ENCODE measurements at places on chromosomes 7 and 10.

- H3K4me3 ChIP-seq = no peak overlapping the region
- no peaks in the 10 kb centered on the region for H3K27me3 ChIP-seq
- DNase-seq = no peak
- H3K27ac ChIP-seq = no peak overlapping the region
- H3K36me3 ChIP-seq = no peaks in the 10 kb centered on the region
- H3K4me1 ChIP-seq = no peaks in the 10 kb centered on the region
Measured at GRCh38 chr7:29287366-29287765, 92.8 kb downstream of the CHN2 start.

- H3K36me3 ChIP-seq = no peaks in the 10 kb centered on the region
- H3K4me1 ChIP-seq = no peaks in the 10 kb centered on the region
- H3K27ac ChIP-seq = no peak overlapping the region
- no peak overlapping the region for H3K4me3 ChIP-seq
- H3K27me3 ChIP-seq = peaks cover 4% of the 10 kb centered on the region
Measured at GRCh38 chr7:101612885-101613515, 16.1 kb downstream of the MYL10 start.

GRCh38 chr7:118368958-118369357, 144.5 kb downstream of the ANKRD7 start:
- no peak overlapping the region for H3K4me3 ChIP-seq
- H3K36me3 ChIP-seq = no peaks in the 10 kb centered on the region
- H3K27me3 ChIP-seq = no peaks in the 10 kb centered on the region
- no peak overlapping the region for H3K27ac ChIP-seq
- no peak for DNase-seq
- no peaks in the 10 kb centered on the region for H3K4me1 ChIP-seq

- no peak overlapping the region for H3K4me3 ChIP-seq
- no peaks in the 10 kb centered on the region for H3K36me3 ChIP-seq
Measured at GRCh38 chr10:26550774-26551526, 112.8 kb downstream of the APBB1IP start.

DNA sequence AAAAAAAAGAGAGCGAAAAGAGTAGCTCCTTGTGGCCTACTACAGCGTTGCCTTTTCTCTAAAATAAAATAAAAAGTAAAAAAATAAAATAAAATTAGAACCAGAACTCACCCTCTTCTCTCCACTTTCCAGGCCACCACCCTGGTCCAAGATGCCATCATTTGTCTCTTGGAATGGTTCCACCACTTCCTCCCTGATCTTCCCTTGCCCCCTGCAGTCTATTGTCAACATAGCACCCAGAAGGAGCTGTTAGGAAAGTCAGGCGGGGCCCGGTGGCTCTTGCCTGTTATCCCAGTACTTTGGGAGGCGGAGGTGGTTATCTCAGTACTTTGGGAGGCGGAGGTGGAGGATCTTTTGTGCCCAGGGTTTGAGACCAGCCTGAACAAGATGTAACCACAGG, 7.6 kb upstream of the GRID2IP start:
- H3K36me3 ChIP-seq = no peaks in the 10 kb centered on the region
- H3K4me3 ChIP-seq = no peak overlapping the region
- H3K4me1 ChIP-seq = no peaks in the 10 kb centered on the region
- H3K27me3 ChIP-seq = no peaks in the 10 kb centered on the region
- DNase-seq = no peak

DNA sequence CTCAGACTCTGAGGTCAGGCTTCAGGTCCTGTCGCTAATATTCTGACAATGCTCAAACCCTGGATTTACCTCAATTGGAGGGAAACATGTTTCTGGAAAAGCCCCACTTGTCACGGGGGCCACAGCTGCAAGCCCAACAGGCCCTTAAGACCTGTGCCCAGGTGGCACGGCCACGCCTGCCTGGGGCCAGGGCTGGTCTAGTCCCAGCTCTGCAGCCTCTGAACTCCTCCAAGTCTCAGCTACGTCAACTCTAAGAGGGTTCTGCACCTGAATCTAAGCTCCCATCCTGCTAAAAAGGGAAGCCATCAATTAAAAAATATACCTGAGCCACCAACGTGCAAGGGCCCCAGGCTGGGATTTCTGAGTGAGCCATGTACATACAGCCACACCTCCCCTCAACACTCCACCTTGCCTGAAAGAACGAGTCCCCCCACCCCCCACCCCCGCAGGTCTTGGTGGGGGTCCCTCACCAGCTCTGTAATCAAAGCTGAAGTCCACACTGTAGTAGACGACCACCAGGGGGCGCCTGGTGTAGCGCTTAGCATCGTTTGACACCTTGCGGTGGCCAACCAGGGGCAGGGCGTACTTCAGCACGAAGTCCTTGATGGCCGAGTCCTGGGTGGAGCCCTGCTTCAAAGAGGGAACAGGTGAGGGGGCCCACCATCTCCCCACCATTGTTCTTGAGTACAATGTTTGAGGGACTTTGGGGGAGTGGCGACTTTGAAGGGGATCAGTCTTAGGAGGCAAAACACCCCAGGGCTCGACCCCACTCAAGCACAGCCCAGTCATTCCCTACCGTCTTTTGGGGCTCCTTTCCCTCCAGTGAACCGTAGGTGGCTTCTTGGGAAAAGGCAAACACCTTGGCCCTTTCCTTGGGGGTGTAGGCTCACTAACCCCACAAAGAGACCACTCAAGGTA, 22.6 kb downstream of the PDIA4 start:
- no peaks in the 10 kb centered on the region for H3K27me3 ChIP-seq
- H3K36me3 ChIP-seq = peaks cover 69% of the 10 kb centered on the region
- H3K27ac ChIP-seq = no peak overlapping the region
- H3K4me1 ChIP-seq = no peaks in the 10 kb centered on the region

- no peak for DNase-seq
- H3K4me1 ChIP-seq = no peaks in the 10 kb centered on the region
- H3K4me3 ChIP-seq = no peak overlapping the region
- H3K27ac ChIP-seq = no peak overlapping the region
- no peaks in the 10 kb centered on the region for H3K27me3 ChIP-seq
Measured at GRCh38 chr7:108358553-108358952, 97.7 kb downstream of the NRCAM start.

- H3K36me3 ChIP-seq = peaks cover 3% of the 10 kb centered on the region
- no peaks in the 10 kb centered on the region for H3K4me1 ChIP-seq
- H3K27ac ChIP-seq = no peak overlapping the region
- DNase-seq = no peak
Measured at GRCh38 chr10:79360499-79361342, 13.5 kb downstream of the PPIF start.

DNA sequence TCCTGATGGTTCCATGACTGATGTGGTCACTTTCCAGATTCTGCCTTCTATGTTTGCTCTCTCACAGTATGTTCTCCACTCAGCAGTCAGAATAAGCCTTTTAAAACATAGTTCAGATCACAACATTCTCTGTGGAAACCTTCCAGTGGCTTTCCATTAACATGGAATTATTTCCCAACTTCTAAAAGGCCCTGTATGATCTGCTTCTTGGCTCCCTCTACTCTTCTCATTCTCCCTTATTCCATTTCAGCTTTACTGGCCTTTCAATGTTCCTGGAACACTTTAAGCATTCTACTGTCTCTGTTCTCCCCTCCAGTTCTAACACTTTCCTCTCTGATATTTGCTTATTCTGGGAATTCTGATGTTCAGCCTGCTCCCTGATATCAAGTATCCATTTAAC, 325.6 kb downstream of the THSD7A start:
- no peak overlapping the region for H3K4me3 ChIP-seq
- no peaks in the 10 kb centered on the region for H3K27me3 ChIP-seq
- no peaks in the 10 kb centered on the region for H3K36me3 ChIP-seq
- no peak for DNase-seq
- H3K4me1 ChIP-seq = no peaks in the 10 kb centered on the region
- H3K27ac ChIP-seq = no peak overlapping the region

- peaks cover 6% of the 10 kb centered on the region for H3K4me1 ChIP-seq
- no peak overlapping the region for H3K27ac ChIP-seq
- H3K36me3 ChIP-seq = no peaks in the 10 kb centered on the region
- H3K27me3 ChIP-seq = no peaks in the 10 kb centered on the region
Measured at GRCh38 chr10:3892440-3893425, 107.7 kb upstream of the KLF6 start.

DNA sequence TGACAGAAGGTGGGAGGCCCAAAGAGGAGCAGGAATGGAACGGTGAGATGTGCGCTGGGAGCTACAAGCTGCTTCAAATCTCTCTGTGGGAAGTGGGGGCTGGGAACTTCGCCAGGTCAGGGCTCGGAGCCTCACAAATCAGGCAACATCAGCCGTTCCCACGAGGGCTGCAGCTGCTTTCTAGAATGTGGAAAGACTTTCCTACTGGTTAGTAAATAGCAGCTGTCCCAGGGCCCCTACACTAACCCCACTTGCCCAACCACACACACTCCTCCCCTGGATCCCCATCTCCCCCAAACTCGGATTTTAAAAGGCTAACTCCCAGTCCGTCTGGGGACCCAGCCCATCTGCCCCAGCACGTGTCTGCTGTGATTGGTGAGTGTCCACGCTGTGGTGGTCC, 40.6 kb upstream of the PITRM1 start:
- no peak overlapping the region for H3K4me3 ChIP-seq
- peaks cover 3% of the 10 kb centered on the region for H3K27me3 ChIP-seq
- no peaks in the 10 kb centered on the region for H3K36me3 ChIP-seq
- H3K4me1 ChIP-seq = no peaks in the 10 kb centered on the region
- no peak for DNase-seq

DNA sequence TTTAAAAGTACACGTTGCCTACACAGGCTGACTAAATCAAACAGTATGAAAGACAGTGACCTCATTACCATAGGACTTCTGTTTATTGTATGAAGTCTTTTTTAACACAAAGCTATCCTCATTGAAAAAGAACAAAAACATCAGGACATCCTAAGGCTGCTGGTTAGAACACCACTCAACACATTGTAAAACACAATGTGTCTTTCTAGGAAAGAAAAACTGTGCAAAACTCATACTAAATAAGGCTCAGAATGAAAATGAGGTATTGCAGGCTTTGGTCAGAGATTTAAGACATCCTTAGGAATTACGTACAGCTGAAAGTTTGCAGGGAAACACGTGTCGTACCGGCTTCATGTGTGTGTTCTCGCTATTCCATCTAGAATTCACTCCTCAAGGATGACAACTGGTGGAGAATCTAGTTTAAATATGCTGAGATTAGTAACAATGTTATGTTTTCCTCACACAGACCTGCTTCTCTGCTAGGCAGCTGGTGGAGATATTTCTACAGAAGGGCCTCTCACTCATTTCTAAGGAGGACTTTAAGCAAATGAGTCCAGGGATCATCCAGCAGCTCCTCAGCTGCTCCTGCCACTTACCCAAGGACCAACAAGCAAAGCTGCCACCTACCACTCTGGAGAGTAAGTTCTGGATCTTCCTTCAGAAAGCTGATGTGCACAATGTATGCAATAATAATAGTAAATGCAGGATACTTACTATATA, 29.3 kb downstream of the SLC39A12 start:
- DNase-seq = no peak
- H3K4me1 ChIP-seq = no peaks in the 10 kb centered on the region

GRCh38 chr7:50166997-50167965, 74.2 kb upstream of the ZPBP start:
- H3K4me3 ChIP-seq = no peak overlapping the region
- H3K27ac ChIP-seq = no peak overlapping the region
- no peak for DNase-seq

DNA sequence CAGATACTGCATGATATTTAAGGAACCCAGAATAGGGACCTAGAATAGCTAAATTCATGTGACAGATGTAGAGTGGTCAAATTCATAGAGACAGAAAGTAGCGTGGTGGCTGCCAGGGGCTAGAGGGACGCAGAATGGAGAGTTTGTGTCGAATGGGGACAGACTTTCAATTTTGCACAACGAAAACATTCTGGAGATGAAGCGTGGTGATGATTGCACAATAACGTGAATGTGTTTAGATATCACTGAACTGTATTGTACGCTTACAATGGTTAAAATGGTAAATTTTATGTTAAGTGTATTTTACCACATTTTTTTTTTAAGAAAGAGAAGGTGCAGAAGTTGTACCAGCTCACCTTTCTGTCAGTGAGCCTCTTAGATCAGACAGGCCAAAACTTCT, 137.8 kb upstream of the TNS3 start:
- no peaks in the 10 kb centered on the region for H3K36me3 ChIP-seq
- H3K27me3 ChIP-seq = no peaks in the 10 kb centered on the region
- no peak for DNase-seq

All from adrenal gland (tissue), 19 donors.